ACHN (cell line): ENCODE measurements at places on chromosomes 13 and 19.

GRCh38 chr19:42410371-42410770 is 16.8 kb downstream of the LIPE start:
- no peak for DNase-seq

GRCh38 chr13:99371956-99372355 is 64.8 kb upstream of the GPR183 start:
- no peak for DNase-seq

DNA sequence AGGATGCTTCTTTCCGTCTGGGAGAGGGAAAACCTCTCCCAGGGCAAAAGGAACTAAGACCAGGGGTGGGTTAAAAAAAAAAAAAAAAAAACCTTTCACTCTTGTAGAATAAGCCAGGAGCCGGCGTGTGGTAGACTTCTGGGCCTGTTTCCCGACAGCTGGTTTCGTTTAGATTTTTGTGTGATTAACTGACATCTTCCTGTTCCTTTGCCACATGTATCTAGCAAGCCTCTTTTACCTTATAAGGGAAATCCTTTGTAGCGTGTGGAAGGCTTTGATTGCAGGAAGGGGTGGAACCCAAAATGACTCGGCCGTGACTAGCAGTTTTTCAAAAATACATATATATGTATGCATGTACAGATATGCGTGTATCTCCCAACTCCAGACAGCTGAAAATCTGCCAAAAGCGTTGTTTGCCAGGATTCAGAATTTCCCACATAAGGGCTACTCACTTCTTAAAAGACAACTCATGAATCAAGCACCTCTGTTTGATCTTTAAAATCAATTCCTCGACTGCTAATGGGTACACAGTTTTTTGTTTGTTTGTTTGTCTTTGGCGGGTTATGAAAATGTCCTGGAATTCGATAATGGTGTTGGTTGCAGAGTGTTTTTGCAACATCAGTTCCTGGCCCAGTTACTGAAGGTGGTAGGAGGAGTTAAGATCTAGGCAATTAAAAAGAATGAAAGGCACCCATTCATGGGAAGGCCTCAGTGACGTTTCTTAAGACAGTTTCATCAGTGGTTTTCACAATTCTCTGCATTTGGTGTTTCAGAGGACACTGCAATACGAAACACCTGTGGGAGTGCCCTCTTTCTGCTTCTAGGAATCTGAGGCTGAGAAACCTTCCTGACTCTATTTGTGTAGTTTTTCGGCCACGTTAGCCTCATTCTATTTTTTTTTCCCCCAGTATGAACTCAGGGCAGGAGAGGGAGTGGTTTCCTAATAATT is 2.7 kb downstream of the TPM4 start:
- DNase-seq, result no peak

- no peak for DNase-seq
Observed at GRCh38 chr13:44030615-44031014, 150.9 kb downstream of the LACC1 start.

DNA sequence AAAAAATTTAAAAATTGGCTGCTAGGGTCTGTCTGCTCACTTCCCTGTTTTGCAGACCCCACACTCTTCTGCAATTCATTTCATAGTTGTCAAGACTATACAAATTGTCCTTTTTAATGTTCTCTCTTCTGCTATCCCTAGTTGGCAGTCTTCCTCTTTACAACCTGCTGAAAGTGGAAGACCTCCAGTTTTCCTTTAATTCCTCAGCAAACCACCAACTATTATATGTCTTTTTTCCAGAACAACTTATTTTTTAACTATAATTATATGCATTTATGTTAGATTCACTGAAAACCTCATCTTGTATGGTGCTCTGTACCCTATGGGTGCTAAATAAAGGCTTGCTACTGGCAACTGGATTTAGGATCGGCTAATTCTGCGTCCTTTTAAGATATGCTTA is 1.1 kb upstream of the PHF11 start:
- peak; percentile 9 for DNase-seq

DNA sequence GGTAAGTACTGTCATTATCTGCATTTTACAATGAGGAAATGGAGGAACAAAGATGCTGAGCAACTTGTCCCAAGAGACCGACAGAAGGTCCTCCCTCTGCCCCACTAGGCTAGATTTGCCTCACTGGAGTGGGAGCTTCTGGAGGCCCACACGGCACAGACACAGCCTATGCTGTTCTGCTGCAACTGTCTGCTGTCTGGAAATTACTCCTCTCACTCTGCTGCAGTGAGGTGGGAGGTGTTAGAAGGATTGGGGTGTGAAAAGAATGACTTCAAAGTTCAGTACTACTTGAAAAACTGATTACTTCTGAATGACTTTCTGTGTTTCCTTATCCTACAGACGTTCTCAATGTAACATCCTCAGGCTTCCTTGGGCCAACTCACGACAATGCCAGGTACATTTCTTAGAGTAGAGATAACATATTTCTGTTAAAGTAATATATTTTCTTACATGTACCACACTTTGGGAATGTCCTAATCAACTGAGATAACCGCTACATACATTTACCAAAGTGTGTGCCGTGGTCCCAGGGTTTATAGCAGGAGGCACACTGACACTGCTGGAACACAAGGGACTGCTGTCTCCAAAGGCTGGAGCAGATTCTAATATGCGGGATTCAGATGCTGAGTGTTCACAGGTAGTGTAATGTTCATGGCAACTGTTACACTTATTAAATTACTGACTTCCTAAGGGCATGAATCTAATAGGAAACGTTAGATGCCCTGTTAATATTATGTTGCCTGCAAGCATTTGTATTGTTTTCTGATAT is 53.5 kb upstream of the WASF3 start:
- no peak for DNase-seq

DNA sequence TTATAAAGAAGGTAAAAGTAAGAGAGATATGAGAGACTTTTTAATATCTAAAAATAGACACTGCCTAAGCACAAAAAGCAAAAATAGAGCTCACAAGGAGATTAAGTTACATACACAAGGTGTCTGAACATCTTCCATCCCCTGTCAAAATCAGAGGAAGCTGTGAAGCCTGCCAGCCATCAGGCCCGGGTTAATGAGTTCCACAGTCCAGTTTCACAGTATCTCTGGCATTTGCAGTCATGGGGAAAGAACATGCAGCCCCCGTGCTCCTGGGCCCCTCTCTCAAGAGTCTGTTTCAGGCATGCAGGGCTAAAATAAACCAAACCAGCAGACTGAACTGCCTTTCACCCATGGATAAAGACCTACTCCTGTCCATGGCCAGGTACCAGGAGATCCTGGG is 79.2 kb downstream of the TBC1D4 start:
- DNase-seq, result peak; percentile 17

DNA sequence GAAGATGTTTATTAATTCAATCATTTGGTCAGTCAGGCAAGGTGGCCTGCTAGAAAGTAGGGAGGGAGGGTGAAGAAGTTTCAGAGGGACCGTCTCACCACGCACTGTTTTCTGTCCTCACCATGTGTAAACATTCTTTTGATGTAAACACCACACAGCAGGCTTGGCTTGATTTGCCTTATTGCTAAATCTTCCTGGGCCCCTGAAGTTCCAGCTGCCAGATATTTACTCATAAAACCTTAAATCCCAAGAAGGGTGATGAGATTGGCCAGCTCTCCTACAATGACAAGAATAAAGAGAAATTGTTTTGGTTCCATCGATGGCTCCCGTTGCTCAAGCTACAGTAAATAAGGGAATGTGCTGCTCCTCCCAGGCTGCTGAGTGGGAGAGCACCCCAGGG is 198.2 kb upstream of the TMTC4 start:
- DNase-seq, result no peak

DNA sequence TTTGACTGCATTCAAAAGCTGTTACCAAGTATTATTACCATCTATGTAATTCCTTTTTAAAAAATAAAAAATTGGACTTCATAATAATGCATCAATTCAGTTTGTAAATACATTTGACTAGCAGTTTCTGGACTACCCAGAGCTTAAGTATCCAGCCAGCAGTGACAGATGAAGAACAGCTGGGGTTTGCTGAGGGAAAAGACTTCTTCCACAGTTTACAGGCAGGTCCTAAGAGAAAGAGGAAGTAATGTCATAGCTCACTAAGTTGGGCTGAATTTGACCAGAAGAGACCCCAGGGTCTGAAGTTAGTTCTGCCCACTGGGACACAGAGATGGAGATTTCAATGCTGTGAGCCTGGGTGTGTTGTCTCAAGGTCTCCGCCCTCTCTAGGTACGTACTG is 96.4 kb downstream of the MBNL2 start:
- DNase-seq, result no peak

DNA sequence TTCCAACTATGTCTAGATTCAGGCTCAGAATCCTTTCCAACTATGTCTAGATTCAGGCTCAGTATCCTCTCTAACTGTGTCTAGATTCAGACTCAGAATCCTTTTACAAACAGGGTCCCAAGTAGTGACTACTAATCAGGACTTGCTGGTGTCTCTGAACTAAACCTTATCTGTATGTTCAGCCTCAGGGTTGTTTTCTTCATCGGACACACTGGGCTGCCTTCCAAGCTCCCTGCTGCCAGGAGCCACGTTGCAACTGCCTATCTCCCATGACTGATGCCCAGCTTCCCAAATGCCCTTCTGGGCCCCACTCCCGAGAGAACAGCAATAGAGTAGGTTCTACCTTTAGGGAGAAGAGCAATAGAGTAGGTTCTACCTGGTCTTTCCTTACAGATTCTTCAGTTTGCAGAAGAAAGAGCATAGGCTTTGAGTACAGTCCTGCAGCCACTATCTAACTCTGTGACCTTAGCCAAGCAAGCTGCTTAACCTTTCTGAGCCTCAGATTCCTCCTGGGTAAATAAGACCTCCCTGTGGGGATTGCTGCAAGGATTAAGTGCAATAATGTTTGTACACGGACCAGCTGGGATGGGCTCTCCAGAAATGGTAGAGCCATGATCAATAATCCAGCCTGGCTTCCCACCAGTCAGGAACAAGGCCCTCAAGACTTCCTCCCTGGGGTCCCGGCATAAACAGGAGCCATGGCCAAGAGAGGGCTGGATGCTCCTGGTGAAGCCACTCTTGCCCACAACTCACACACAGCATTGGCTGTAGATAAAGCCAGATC is 61.5 kb downstream of the ZIC5 start:
- no peak for DNase-seq

DNA sequence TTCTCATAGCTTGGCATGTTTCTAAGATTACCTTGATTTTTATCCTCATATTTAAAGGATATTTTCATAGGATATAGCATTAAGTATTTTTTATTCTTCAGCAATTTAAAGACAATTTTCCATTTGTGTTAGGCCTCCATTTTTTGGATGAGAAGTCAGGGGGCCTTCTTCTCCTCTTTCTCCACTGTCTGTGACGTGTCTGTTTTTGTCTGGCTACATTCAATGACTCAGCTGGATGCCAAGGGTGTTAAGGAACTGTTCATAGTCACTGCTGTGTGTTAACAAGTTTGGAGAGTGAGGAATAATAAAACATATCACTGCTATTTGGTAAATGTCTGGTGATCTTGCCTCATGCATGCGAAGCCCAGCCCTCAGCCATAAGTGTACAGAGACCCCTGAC is 36.4 kb downstream of the ZNF582 start:
- DNase-seq, result no peak

DNA sequence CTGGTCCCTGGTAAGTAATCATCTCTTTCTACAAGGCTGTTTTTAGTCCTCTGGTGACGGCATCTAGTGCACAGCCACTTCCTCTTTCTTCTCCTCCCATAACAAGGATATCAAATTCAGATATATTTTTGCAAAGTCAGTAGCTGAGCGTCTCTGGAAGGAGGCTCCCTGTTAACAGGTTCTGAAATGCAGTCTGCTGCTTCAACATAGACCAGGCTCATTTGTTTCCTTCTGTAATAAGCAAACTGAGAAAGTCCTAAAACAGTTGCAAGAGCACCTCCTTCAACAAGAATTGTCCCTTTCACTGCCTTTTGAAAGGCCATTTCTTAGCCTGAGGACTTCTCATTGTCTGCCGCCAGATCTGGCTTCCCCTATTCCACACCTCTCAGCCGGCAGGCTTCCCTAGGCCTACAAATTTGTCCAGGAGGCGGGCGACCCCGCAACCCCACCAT is 7.4 kb upstream of the ZSCAN5A start:
- no peak for DNase-seq
